ENCODE measurements at places on chromosomes 4 and X.

GRCh38 chr4:102693262-102693850, 67.4 kb downstream of the MANBA start:
- no peak for DNase-seq

DNA sequence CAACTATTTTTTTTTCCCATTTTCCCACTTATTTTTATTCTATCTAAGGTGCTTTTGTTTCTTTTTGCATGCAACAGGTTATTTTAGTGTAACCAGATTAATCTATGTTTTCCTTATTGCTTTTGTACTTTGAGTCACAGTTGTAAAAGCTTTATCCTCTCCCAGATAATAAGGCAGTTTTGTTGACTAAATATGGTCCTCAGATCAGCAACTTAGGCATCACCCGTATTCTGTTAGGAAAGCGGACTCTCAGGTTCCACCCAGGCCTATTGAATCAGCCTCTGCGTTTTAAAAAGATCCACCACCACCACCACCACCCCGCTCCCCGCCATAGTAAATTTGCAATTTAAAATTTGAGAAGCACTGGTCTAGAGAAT, 58.6 kb upstream of the USP9X start:
- DNase-seq = no peak

DNA sequence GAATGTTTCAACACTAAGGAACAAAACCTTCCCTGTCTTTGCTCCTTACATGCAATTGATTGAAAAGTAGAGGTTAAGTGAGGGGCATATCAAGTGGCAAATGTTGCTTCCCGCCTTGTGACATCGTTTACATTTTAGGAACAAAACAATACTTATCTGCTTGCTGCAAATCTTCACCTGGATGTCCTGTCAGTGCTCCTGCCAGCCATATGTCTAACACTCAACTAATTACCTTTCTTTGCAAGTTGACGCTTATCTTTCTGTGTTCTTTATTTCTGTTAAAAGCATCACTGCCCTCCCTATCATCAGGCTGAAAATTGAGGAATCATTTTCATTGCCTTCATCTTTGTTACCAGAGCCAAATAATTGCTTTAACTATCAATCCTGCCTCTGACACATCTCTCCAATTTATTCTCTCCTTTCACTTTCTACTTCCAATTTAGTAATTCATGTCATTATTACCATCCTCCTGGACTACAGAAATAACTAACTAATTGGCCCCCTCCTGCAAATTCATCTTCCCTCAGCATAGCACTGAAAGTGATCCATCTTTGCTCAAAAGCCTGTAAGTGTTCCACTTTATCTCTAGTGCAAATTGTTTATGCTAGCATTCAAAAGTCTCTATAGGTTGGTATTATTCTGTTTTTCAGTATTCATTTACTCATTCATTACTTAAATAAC, 298.7 kb upstream of the ATOH1 start:
- DNase-seq = no peak

DNA sequence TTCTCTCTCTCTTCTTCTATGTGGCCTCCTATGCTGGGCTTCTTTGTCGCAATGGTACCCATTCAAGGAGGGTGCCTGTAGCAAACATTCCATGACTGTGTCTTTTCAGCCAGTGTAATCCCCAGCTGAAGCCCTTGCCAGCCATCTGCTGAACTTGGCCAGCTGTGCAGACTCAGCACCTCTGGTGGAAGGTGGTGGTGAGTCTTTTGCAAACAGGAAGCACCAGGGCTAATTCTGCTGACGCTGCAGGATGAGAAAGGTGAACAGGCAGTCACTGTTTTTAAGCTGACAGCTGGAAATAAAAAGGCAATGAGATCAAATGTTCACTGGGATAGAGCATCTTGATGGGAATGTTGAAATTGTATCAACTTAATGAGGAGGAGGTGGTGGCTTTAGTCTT, 298.7 kb upstream of the CLNK start:
- DNase-seq = no peak

DNA sequence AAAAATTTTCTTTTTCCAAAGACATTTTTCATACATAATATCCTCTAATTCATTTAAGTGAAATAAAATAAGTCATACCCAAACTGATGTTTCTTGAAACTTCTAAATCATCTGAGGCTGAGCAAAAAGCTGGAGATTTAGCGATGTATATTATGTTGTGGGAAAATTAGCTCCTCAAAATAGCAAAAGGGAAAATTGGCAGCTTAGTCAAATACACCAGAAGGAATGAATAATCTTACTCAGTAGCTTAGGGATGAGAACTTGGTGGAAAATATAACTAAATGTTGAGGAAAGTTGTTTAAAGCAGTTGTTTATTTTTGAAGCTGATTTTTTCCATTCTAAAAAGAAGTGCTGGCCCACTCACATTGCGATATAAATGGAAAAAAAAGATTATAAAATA, 40.9 kb downstream of the GABRA4 start:
- no peak for DNase-seq

DNA sequence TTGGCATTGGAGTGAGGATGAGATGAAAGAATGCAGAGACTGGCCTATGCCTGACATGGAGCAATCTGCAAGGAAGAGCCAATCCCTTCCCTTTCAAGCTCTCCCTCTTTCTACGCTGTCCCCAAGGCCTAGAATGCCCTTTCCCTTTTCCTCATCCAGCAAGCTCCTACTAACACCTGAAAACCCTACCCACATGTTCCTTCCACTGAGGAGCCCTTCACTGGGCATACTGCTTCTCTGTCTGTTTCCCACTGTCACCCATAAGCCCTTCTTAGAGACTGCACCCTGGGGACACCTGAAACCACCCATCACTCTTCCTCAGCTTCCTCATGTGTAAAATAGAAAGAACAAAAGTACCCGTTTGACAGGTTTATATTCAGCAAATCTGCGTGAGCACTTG, 249.6 kb upstream of the PSAPL1 start:
- DNase-seq = no peak

DNA sequence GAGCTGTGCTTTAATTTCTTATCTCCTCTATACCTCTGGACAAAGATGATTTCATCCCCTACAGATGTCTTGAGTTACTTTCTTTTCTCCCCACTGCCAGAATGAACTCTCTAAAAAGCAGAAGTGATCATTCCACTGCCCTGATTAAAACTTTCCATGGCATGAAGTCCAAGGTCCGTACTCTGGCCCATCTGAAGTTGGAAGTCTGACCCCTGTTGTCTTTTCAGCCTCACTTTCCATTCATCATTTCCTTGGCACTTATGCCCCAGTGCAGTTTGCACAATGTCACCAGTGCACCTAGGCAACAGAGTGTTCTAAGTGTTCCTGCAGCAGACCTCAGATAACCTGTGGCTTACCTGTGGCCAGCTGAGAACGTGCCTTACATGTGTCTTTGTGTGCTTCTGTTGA, 242.4 kb downstream of the FRAS1 start:
- DNase-seq = no peak

DNA sequence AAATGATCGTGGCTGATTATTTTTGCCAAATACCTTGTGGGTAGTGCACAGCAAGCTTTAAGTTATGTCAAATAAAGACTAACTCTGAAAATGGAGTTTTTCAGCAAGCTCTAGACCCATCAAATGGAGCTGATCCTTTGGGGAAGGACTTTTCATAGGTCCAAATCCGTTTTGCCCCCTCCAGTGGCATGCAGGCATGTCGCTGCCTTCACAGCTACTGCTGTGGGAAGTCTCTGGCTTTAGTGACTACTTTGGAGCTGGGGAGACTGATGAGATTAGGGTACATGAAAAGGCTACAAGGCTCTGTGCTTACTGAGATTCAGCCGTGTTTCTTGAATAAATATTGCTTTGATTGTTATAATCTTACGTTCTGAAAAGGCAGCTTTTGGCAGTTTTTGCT, 106.6 kb upstream of the HS3ST1 start:
- DNase-seq = no peak

DNA sequence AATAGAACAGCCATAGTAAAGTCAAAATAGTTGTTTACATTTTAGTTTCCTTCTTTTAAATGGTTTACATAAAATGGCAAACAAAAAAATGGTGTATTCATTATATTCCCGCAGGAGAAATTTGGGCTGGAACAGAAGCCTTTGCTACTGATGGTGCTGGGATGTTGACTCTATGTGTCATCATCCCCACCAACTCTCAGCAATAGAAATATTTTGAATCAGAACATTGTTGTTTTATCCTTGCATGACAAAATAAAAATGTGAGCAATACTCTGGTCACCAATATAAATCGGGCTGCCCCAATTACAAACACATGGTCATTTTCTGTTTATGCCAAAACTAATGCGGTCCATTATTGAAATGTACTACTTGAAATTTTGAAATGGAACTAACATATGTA, 1131.6 kb upstream of the PCDH7 start:
- DNase-seq = no peak

All from RKO (cell line).